ENCODE measurements at places on chromosomes 16 and 17.
A peak's percentile ranks its signal among the peaks of the same experiment; 100 is the strongest.

DNA sequence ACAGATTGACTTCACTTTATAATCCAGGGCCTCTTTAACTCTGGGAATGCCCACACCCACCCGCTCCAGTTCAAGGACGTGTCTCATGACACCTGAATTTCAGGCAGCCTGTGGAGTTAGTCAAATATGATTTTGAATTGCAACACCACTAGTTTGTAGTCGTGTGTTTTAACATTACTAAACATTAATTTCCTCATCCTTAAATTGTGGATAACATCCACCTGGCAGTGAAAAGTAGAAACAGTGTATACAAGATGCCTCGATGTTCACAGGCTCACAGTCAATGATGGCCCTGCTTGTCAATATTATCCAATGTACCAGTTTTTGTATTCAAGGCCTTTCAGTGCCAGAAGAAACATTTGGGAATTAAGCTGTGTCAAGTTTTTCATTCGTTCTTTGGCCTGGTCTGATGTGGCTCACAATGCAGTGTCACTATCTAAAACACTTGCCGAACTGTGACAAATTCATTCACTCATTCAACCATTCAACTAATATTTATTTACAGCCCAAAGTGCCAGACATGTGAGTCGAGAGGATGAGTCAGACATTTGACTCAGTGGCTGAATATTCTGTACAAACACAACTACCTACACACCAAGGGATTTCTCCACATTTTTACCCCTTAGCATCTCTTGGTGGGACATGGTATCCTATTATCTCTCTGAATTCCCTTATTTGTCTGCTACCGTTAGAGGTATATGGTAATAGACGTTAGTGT lies 1.4 kb downstream of the MEIOB start:
- DNase-seq: no peak

- no peak for DNase-seq
Measured at GRCh38 chr17:61201211-61201610, 198.4 kb upstream of the TBX2 start.

DNA sequence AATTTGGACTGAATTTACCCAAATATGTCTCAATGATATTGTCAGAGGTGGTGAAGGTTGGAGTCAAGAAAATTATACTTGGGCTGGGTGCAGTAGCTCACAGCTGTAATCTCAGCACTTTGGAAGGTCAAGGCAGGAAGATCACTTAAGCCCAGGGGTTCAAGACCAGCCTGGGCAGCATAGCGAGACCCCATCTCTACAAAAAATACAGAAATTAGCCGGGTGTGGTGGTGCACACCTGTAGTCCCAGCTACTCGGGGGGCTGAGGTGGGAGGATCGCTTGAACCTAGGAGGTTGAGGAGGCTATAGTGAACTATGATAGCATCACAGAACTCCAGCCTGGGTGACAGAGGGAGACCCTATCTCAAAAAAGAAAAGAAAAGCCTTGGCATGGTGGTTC lies 40.9 kb downstream of the LAT start:
- no peak for DNase-seq

- no peak for DNase-seq
Measured at GRCh38 chr17:83119987-83120864, 40.8 kb downstream of the METRNL start.

DNA sequence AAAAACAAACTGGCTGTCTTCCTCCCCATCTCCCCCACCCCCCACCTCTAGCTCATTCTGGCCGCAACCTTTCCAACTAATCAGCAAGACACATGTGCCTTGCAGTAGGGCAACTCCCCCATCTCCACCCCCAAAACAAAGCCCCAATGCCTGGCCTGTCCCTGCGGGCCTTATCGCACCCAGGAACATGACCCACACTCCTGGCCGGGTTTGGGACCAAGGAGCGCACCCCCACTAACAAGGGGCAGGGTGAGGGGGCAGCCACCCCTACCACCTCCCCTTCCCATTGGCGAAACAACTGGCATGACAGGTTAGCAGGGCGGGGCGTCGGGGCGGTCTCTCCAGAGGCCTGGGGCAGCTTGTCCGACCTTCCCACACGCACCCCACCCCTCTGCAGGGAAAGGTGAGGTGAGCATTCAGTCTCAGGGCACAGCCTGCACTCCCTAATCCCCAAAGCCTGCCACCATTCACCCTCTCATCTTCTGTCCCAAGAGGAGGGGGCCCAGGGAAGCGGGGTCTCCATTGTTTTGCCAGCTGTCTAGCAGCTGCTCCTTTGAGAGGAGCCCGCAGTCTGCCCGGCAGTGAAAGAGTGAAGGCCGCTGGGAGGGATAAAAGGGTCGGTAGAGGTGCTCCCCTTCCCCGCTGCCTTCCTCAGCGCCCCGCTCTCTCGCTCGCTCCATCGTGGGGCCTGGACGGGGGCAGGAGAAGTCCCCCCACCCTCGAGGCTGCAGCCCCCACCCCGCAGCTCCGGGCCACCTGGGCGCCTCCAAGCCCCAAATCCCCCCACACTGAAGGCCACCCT lies 765 bp downstream of the MYO18A start:
- DNase-seq: no peak

DNA sequence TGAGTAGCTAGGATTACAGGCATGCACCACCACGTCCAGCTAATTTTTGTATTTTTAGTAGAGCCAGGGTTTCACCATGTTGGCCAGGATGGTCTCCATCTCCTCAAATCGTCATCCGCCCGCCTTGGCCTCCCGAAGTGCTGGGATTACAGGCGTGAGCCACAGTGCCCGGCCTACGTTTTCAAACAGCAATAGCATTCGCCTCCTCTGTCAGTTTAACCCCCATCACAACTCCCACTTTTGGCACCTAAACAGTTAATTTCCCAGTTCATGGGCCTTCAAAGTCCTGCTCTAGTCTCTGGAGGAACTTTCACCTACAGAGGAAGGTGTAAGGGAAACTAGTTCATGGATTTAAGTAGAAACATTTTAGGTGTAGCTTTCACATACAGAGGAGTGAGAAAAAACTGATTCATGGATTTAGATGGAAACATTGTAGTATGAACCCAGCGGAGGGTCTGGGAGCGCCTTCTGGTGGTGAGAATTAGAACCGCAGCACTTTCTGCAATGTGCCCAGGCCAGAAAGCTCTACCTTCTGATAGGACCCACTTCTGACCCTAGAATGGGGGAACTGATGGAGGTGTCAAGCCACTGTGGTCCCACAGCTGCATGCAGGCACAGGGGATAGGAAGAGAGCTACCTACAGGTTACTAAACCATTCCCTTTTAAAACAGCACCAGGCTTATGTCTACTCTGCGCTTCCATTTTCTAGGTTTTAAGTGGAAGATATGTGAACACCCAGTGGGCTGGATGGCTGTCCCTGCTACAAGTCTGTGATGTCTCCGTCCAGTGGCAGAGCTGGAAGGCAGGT lies 12.0 kb upstream of the MEOX1 start:
- peak; percentile 63 for DNase-seq

DNA sequence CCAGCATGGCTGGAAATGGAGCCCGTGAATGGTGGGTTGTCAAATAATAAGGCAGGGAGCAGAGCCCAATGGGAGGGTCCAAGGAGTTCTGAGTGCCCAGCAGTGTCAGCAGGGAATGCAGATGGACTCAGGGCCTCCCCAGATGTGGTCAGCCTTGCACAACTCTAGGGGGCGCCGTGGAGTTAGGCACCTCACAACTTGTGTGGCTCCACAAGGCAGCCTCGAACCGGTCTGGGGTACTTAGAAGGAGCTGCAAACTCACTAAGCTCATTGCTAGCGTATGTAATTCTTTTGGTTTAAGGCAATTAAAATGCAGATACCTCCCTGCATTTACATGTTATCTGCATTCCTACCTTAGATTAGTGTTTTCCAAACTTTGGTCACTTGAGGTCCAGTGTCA lies 18.1 kb downstream of the IRF8 start:
- no peak for DNase-seq

DNA sequence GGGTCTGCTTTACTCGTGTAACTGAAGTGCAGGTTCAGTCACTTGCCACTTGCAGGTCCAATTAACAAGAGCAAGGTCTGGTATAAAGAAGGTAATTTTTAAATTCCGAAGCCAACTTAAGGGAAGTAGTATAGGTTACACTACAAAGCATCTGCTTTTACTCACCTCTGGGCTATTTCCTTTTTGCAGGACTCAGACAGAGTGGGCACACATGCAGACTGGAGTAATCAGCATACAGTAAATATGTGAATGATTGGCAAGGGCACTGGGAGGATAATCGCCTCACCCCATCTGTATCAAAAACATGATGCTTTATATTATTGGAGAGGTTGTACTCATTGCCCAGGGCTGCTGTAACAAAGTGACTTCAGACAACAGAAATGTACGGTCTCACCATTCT lies 160.1 kb upstream of the CDH5 start:
- DNase-seq: no peak

GRCh38 chr17:80833952-80834892 lies 157.4 kb upstream of the CHMP6 start:
- DNase-seq: peak; percentile 19

GRCh38 chr17:21815352-21816063 lies 123.2 kb downstream of the KCNJ18 start:
- DNase-seq: no peak

- no peak for DNase-seq
Measured at GRCh38 chr17:50211249-50212120, 10.1 kb upstream of the COL1A1 start.

- DNase-seq: no peak
Measured at GRCh38 chr17:11170881-11171280, 70.1 kb upstream of the SHISA6 start.

GRCh38 chr17:16435925-16436886 lies 20.8 kb downstream of the TRPV2 start:
- no peak for DNase-seq

DNA sequence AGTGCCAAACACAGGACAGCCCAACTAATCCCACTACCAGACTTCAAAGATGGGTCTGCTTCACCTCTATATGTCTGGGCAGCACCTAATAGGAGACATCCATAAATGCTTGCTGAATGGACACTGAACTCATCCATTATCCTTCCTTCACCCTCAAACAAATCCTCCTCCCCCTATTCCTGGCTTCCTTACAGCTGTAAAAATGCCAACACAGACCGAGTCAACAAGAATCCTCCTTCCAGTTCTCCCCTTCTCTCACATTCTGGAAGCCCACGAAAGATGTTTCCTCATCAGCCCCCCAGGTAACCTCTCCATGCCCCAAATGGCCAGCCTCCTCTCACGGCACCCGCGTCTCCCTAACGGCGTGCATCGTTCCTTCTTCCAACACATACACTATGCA lies 12.3 kb downstream of the PELP1 start:
- no peak for DNase-seq

DNA sequence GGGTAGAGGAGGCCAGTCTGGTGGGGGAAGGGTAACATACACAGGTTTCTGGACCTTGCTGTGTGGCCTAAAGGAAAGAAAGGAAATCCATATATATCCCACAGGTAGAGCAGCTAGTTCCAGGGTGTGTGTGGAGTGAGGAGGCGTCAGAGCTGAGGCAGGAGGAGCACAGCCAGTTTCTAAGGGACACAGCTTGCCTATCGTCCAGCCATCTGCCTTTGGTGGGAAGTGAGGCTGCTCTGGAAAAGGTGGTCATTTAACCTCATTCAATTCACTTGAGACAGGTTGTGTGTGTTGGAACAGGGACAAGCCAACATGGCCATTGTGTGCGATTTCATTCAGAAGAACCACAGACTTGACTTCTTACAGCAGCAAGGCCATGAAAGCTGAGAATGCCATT lies 36.9 kb upstream of the ERN1 start:
- DNase-seq: no peak

DNA sequence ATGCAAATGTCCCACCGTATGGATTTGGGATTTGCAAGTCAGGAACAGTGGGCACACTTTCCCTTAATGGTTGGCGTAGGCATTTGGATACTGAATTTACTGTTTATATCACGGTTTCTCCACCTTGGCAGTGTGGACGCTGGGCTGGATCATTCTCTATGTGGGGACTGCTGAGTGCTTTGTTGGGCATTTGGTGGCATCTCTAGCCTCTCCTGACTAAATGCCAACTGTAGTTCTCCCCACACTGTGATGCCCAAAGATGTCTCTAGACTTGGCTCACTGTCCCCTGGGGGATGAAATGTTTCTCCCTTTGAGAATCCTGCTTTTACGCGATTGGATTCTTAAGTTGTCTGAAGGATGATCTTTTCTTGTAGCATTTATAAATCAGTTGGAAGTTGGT lies 49.0 kb downstream of the RBFOX1 start:
- no peak for DNase-seq

GRCh38 chr17:68195667-68196393 lies 52.0 kb upstream of the AMZ2 start:
- no peak for DNase-seq

DNA sequence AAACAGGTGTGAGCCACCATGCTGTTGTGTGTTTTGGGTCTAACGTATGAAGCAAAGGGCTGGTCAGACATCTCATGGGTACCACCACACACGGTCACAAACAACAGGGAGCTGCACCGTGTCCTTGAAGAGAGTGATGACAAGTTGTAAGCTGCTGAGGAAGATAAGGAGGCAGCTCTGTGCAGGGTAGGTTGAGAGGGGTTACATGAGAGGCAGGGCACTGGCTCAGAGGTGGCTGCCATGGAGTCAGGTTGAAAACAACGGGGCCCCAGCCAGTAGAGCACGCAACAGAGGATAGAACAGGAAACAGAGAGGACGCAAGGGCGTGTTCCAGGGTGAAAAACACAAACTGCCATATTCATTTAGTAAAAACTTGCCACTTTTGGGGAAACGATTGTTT lies 52.2 kb downstream of the TRARG1 start:
- DNase-seq: no peak

DNA sequence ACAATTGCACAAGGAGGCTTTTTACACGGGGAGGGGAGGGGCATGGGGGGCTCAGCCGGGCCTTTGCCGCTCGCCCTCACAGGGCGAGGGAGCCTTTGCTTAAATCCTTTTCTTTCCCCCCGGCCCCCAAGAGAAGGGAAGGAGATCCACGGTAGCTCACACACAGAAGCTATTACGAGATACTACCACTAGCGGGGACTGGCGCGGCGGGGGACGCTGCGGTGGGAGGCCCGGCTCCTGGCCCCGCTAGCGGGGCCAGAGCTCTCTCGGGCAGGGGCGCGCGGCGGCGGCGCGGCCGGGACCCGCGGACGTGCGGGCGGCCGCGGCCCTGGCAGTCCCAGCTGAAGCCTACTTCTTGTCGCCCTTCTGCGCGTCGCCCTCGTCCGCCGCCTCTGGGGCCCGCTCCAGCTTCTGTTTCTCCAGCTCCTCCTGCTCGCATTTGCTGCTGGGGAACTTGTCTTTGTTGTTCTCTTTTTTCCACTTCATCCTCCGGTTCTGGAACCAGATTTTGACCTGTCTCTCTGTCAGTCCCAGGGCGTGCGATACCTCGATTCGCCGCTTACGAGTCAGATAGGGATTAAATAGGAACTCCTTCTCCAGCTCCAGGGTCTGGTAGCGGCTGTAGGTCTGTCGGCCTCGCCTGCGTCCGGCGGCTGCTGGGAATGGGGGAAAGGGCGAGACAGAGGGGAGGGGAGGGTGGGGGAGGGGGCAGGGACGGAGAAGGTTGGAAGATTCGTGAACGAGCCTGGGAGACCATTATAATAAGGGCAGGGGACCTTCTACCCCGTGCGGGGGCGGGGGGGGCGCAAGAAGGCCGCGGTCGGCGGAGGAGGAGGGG lies 2.0 kb downstream of the HOXB8 start:
- DNase-seq: no peak

GRCh38 chr17:82012640-82013295 lies 9.9 kb downstream of the CENPX start:
- no peak for DNase-seq

All from nucleus accumbens (tissue), 56 donors.